ENCODE measurements at places on chromosomes 1 and 21.

GRCh38 chr1:47582891-47583608 is 145.2 kb downstream of the FOXD2 start:
- DNase-seq: no peak

- no peak for DNase-seq
These were observed 33.2 kb downstream of the RGS13 start for GRCh38 chr1:192669174-192669573.

DNA sequence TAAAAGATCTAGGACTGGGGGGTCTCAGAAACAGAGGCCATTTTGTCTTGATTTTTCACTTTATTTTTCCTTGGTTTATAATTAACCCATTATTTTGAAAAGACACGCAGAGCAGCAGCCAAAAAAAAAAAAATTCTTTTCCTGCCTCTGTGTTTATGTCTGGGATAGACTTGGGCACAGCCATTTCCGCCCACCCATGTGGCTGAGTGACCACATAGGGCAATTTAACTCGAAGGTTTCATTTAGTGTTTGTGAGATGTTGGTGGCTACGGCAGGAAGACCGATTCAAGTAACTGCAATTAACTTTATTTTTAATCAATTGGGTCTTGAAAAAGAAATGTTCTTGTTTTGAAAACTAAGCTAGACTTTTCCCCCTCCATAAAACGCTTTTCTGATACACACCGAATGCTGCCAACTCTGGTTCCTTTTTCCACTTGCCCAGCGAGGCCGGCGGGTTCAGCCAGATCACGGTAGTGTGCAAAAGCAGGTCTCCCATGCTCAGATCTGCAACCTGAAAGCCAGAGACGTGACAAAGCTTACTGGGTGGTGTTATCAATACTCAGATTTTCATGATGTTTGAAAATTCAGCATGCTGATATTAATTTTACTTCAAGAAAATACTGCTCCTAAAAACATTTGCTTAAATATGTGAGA is 97.4 kb upstream of the KRTAP19-8 start:
- no peak for DNase-seq

- DNase-seq: no peak
These were observed 58.4 kb downstream of the ASH1L start for GRCh38 chr1:155504207-155504606.

DNA sequence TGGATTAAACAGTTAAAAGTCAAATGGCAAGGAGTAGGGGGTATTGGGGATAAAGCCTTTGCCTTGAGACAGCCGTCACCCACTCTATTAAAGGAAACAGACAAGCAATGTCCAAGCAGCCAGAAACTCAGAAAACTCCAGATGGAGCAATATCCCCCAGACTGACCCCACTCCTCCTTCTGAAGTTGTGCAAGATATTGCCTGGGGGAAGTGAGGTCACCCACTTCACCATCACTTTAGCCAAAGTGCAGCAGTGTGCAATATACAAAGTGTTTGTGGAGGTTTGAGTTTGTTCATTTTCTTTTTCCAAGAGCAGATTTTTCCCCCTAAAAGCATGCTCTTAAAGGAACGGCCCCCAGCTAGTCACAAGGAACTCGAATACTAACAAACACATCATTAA is 125.1 kb downstream of the ETS2 start:
- DNase-seq: no peak

GRCh38 chr1:11787251-11787803 is 18.4 kb downstream of the MTHFR start:
- DNase-seq: no peak

DNA sequence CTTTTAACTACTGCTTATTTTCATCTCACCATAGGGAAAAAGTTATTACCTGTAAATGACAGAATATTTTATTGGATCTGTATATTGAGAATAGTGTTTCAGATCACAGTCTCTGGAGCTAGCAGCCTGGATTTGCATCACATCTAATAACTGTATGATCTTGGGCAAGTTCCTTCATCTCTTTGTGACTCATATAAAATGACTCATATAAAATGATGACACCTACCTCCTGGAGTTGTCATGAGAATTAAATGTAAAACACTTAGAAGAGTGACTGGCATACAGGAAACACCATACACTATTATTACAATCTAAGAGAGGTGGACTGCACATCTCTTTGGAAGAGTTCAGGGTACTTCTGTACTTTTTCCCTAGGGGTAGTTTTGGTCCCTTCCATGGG is 421.3 kb downstream of the NEGR1 start:
- no peak for DNase-seq

GRCh38 chr21:15686506-15686905 is 43.3 kb upstream of the USP25 start:
- DNase-seq: no peak

DNA sequence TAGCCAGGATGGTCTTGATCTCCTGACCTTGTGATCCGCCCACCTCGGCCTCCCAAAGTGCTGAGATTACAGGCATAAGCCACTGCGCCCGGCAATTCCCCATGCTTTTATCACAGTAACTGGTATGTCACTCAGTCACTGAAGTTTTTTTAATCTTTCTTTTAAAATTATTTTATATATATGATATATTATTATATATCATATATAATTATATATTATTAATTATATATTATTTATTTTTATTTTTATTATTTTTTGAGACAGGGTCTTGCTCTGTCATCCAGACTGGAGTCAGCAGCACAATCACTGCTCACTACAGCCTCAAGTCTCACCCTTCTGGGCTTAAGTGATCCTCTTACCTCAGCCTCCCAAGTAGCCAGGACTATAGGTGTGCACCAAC is 18.3 kb downstream of the RC3H1 start:
- no peak for DNase-seq

DNA sequence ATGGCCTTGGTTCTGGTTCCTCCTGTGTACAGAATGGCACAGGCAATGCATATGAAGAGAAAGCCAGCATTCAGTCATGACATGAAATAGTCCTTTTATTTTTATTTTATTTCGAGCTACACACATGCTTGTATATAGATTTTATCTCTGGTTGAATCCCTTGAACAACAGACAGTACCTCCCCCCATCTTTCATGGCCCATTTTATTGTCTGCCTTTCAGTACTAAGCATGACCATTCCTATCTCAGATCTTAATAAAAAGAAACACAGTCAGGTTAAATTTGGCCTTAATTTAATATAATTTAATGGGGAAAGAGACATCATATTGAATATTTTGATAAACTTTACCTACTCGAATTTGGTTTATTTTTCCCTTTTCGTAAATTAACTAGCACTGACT is 76.4 kb upstream of the VANGL1 start:
- DNase-seq: no peak

DNA sequence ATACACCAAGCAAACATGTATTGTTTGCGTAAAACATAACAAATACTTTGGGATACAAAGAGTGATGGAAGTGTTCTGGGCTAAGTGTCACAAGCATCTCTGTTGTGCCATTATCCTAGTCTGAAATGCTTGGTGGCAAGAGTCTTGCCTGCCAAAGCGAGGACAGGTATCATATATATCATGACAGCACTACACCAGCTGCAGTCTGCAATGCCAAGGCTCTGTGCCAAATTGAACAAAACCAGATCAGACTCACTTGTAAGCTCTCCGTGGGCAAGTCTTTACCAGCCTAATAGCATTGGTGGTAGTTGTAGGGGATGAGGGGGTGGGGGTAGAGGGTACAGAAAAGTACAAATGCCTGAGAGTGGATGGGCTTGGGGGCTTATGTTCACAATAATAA is 119.2 kb downstream of the RWDD3 start:
- no peak for DNase-seq

DNA sequence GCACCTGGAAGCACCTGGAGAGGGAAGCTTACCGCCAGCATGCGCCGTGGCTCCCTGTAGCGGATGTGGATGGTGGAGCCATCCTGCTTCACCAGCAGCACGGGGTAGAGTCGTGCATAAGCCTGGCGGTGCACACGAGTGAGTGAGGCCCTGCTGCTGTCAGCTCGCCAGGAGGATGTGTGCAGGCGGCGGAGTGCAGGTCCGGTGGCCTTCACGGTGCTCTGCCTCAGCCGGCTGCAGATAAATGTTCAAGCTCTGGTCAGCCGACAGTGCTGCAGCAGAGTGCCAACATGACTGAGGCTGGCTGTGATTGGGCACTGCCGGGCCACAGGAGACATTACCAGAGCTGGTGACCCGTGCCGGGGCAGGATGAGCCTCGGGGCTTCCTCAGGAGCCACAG is 1.5 kb downstream of the MRPL55 start:
- no peak for DNase-seq

- DNase-seq: no peak
These were observed 41.9 kb upstream of the EPS8L3 start for GRCh38 chr1:109805486-109806165.

- no peak for DNase-seq
These were observed 114.5 kb upstream of the C1orf21 start for GRCh38 chr1:184272175-184272866.

- DNase-seq: no peak
These were observed 99.1 kb upstream of the RGS4 start for GRCh38 chr1:162970021-162970420.

- DNase-seq: no peak
These were observed 4.8 kb upstream of the HRNR start for GRCh38 chr1:152228831-152229230.

DNA sequence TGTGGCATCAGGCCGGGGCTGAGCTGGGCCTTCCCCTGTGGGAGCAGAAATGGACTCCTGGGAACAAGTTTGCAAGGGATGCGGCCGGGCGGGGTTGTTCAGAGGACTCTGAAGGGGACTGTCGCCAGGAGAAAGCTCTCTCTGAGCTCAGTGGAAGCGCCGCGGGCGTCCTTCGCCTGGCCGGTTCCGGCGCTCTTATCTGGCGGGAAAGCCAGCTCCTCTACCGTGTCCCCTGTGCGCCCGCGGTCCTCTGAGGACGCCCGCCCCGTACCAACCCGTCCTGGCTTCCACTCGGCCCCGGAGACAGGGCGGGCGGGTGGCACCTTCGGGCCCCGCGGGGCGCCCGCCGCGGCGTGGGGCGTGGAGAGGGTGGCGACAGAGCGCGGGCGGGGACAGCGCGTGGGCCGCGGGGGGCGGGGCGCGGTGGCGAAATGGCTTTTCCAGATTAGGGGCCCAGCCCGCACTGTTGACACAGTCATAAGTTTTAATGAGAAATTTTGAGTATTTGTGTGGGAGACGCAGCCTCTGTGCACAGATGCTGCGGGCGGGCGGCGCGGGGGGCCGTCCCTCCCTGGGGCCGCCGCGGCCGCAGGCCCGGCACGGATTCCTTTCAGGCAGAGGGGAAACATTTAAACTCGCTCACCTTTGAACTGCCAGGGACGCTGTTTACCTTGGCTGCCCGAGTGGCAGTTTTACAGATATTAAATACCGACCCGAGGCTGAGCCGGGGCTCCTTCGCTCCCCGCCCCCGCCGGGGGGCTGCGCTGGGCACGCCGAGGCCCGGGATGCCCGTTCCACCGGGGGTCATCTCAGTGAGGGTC is 70.2 kb downstream of the FOXD2 start:
- peak; percentile 74 for DNase-seq

DNA sequence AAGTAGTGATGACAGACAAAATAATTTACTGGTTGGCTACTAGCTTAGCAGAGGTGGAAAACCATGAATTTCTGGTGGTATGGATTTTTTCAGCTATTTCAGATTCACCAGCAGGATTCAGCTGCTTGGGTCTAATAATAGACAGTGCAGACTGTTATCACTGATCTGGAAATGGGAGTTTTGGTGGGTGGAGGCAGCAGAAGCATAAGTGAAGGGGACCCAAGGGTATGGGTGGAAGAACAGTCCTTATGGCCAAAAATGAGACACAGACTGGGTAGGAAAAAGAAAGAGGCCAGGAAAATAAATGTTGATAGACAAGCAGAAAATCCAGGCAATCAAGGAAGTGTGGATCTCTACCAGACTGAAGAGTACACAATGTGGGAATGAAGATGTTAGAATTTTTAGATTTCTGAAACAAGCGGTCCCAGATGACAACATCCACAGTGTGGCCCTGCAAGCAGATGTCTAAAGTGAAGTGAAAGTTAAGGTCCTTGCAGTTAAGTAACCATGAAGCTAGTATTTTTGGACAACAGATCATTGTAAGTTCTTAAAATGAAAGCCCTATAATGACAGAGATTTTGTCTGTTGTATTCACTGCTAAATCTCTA is 24.7 kb downstream of the LYST start:
- DNase-seq: no peak

DNA sequence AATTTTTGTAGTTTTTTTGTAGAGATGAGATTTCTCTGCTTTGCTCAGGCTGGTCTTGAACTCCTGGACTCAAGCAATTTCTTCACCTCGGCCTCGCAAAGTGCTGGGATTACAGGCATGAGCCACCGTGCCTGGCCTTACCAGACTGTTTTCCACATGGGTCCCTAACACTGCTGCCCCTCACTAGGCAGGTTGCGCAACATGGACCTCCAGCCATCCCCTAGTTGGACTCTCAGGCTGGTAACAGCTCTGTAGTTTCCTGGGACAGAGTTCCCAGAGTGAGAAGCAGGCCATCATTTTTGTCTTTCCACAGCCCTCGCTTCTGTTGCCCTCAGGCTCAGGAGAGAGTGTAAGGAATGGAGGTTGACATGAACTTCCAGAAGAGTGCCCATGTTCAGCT is 156.1 kb downstream of the CTH start:
- DNase-seq: no peak

- no peak for DNase-seq
These were observed 6.1 kb upstream of the GATAD2B start for GRCh38 chr1:153928791-153929341.

- no peak for DNase-seq
These were observed 3.4 kb upstream of the MARCKSL1 start for GRCh38 chr1:32339363-32339978.

GRCh38 chr1:244217711-244218110 is 166.6 kb downstream of the ZBTB18 start:
- DNase-seq: no peak

DNA sequence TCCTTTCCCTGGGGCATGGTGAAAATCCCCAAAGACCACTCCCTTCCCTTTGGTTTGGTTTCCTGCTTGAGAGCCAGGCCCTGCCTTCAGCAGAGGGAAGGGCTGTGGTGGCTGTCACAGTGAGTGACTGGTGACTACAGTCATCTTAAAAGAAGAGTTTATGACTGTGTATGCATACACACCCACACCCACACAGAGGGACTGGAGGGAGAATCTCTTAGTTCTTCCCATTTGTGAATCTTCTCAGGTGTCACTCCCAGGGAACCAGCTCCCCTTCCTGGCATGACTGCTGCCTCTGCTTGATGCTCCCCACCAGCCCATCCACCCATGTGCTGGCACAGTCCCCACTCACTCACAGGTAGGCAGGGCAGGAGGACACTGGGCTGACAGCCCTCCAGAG is 3.9 kb upstream of the KCNA2 start:
- DNase-seq: no peak

- DNase-seq: no peak
These were observed 62.1 kb downstream of the PRKCZ start for GRCh38 chr1:2112280-2112701.

GRCh38 chr1:211695135-211695816 is 19.9 kb upstream of the NEK2 start:
- no peak for DNase-seq

DNA sequence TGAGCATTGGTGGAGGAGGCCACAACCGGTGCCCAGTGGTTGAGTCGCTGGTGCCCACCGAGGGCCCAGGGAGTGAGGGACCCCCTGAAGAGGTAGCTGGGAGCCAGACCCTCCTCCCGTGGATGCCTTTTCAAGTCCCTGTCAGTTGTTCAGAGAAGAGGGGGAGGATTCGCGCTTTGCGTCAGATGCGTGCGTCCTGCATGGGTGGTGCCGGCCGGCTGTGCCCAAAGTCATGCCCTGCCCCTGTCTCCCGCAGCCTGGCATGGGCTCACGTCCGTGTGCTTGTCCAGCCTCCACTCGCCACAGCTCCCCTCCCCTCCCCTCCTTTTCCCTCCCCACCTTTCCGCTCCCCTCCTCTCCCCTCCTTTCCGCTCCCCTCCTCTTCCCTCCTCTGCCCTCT is 45.2 kb downstream of the PRKCZ start:
- DNase-seq: no peak

GRCh38 chr1:32791881-32792280 is 25.3 kb downstream of the YARS1 start:
- DNase-seq: no peak
